ENCODE measurements at places on chromosomes 2 and 18.

GRCh38 chr2:233385489-233386044, 31.3 kb downstream of the DGKD start:
- DNase-seq: no peak

DNA sequence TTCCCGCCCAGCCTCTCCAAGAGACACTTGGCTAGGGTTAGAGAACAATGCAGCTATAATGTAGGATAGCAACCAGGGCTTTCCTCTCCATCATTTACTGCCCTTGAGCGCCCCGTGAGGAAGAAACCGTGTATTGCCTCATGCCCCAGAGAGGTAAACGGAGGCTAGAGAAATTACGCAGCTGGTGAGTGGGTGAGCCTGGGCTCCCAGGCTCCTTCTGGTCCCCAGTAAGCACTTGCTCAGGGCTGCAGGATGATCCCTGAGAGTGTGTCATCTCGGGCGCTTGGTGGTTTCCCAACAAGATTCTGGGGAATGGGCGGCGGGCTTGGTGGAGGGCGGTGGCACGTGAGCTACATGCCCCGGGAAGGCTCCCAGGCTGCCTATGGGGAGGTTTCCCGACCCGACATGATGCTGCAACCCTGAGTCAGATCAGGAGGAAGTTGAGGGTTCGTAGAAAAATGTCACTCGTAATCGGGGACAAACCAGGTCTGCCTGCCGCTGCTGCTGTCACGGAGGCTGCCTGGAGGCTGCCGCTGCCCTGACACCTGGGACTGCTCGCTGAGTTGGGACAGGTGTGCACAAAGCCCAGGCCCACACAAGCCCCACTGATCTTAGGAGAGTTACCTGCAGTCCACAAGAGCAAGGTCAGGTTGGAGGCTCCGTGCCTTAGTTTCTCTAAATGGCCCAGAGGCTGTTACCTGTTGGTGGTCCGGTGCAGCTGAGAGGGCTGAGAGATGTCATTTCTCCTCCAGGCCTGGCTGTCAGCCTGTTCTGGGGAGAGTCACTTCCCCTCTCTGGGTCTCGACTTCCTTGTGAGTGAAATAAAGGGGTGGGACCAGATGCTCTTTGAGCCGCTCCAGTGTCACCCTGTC, at the start of gene GPR55:
Gene GPR55, minus strand, starts transcription at position 773 of the 872 bp plus-strand sequence. CDS start 14,280 bp downstream, outside the sequence.
- DNase-seq: peak; percentile 86

DNA sequence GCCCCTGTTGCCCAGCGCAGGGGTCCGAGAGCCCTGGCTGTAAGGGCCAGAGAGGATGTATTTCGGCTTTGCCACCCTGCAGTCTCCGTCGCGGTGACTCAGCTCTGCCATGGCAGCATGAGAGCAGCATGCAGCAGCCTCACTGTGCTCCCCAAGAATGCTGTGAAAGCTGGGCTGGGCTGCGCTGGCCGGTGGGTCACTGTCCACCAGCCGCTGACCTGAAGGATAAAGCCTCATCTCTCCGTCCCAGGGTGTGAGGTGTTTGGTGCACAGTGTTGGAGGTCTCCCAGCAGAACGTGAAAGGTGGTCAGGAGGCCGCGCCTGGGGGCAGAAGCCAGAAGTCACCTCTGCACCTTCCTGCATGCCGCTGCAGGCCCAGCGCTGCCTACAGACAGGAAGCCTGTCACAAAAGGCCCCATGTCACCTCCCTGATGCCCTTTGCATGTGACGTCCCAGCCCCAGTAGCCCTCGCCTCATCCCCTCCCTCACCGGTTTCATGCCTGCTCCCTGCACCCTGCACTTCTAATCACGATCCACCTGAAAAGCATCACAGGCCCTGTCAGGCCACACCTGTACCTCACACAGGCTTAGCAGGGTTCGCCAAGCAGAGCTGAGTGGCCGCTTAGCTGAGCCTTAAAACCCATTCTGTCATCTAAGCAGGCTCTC, 342.1 kb downstream of the EIPR1 start:
- DNase-seq: no peak

GRCh38 chr2:169208026-169208425, 138.7 kb downstream of the DHRS9 start:
- DNase-seq: no peak

- DNase-seq: no peak
These were observed 219.6 kb downstream of the ETAA1 start for GRCh38 chr2:67616749-67617148.

DNA sequence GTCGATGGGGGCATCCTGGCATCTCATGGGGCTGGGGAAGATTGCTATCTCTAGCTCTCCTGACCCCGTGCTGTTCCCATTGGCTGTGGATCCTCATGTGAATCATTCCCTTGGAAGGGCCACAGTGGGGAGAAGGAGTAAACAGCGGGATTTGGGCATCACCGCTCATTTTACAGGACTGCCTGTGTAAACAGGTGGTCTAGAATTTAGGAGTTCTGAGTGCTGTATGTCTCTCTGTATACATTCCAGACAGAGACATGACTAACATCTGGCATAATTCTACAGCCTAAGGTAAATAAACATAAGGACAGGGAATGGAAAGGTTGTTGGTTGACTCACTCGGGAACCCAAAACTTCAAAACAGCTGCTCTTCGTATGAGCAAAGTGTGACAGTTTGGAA, 92.7 kb downstream of the COPS8 start:
- no peak for DNase-seq

- DNase-seq: no peak
These were observed 84.0 kb downstream of the LYPD6B start for GRCh38 chr2:149122516-149122915.

GRCh38 chr2:233419602-233420391, 65.5 kb downstream of the DGKD start:
- no peak for DNase-seq

GRCh38 chr2:10847008-10847407, 34.4 kb upstream of the PDIA6 start:
- DNase-seq: no peak

DNA sequence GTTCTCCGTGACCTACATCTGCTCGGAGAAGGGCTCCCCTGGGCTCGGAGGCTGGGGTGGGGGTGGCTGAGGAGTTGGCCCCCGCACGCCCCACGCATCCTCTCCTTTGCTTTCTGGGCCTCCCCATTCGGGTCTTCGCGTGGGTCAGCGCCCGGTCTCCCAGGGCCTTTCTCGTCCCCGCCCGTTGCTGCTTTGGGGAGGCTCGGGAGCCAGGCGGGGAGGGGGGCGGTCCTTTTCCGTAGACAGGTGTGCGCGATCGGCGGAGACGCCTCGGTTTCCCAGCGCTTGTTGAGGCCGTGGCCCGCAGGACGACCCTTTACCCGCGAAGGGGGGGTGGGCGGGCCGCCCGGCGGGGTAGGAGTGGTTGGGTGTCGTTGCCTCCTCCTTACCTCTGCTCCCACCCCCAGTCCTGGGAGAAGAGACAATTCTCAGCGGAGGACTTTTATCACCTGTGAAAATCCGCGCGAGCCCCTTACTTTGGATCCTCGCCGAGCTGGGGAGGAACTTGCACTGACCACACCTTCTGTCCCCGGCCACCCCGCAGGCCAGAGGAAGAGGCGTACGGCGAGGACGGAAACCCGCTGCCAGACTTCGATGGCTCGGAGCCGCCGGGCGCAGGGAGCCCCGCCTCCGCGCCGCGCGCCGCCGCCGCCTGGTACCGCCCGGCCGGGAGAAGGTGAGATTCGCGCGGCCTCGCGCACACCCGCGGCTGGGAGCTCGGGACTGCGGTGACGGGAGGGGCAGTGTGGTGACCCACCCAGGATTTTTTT, 2.6 kb downstream of the ADCYAP1 start:
- DNase-seq: no peak

GRCh38 chr2:189050165-189050712, 76.1 kb downstream of the COL3A1 start:
- DNase-seq: no peak

- no peak for DNase-seq
These were observed 460.2 kb downstream of the LRATD1 start for GRCh38 chr2:15092691-15093090.

- DNase-seq: no peak
These were observed 8.3 kb downstream of the CAPG start for GRCh38 chr2:85401844-85402243.

DNA sequence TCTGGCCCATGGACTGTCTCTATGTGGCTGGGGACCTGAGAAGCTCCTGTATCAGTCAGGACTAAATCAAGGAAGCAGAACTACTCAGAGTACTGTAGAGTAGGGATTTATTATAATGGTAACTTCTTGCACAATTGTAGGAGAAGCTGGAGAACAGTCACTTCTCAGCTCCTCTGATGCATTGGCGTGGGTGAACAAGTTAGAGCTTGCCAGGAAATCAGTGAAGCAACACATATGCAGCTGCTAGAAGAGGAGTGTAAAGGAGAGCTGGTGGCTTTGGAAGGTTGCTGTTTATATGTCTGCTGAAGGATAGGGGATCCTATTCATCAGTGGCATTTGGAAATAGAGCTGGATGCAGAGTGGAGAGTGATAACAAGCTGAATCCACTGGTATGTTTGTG, 215.5 kb upstream of the CWC22 start:
- DNase-seq: no peak

Data from stimulated activated CD4-positive, alpha-beta T cell treated with anti-CD3 and anti-CD28 coated beads, Interleukin-4, amount 100 ng/mL, for 48 hours (primary cell).